ENCODE measurements at places on chromosomes 16 and 17.

DNA sequence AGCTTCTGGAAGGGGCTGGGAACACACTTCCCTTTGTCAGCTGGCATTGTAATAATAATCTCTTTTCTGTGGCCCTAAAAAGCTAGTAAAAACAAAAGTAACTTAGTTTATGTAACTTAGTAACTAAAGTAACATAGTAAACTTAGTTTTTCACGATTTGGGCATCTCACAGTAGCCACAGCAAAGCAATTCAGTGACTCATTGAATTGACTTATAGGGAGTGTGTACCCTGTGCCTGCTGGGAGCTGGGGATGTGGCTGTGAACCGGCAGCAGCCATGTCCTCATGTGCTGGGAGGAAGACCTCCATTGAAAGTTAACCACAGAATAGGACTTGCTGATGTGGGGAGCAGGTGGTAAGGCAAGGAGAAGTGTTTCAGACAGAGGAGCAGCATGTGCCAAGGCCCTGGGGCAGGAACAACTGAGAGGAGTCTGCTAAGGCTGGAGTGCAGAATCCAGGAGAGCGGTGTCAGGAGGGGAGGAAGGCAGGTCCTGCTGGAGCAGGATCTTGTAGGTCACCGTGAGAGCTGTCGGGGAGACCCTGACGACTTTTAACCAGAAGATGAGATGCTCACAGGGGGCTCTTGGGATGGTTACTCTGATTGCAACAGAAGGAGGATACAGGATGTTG lies 112.8 kb downstream of the PLCG2 start:
- DNase-seq = peak; percentile 3

GRCh38 chr17:75914643-75915267 lies 10.1 kb upstream of the MRPL38 start:
- no peak for DNase-seq

GRCh38 chr17:30426292-30426691 lies 47.6 kb downstream of the CPD start:
- DNase-seq = no peak

DNA sequence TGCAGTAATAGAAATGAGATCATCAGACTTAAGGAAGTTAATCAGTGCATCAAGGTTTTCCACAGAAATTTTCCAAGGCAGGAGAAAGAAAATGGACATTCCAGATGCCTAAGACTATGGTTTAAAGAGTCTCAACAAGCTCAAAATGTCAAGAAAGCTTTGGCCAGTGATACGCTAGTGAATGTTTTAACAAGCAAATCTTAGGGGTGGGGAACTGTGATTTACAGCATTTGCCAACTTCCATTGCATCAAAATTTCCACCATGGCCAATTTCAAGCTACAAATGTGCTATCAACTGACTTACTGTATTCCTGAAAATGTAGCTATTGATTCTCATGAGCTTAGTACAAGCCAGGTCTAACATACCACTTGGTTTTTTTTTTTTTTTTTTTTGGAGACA lies 82.4 kb upstream of the CLEC3A start:
- DNase-seq = no peak

DNA sequence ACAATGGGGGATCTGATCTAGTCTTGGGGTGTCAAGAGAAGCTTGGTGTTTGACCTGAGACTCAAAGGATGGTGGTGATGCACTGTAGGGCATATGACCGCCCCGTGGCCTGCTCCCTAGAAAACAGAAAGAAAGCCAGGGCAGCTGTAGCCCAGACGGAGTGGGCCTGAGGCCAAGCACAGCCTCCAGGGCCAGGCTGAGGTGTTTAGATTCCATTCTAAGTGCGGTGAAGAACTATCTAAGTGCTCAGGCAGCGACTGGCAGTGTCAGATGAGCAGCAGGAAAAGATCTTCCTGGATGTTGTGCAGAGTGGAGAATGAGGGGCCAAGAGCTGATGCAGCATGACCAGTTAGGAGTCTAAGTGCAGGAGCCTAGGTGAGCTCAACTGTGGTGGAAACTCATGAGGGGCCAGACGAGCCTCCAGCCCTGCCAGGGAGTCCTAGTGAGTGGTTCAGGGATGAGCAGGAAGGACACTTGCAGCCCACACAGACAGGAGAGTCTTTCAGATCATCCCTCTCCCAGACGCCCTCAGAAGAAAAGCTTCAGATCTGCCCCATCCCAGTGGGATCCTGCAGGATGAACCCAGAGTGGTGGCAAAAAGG lies 314.2 kb upstream of the CCL2 start:
- no peak for DNase-seq

DNA sequence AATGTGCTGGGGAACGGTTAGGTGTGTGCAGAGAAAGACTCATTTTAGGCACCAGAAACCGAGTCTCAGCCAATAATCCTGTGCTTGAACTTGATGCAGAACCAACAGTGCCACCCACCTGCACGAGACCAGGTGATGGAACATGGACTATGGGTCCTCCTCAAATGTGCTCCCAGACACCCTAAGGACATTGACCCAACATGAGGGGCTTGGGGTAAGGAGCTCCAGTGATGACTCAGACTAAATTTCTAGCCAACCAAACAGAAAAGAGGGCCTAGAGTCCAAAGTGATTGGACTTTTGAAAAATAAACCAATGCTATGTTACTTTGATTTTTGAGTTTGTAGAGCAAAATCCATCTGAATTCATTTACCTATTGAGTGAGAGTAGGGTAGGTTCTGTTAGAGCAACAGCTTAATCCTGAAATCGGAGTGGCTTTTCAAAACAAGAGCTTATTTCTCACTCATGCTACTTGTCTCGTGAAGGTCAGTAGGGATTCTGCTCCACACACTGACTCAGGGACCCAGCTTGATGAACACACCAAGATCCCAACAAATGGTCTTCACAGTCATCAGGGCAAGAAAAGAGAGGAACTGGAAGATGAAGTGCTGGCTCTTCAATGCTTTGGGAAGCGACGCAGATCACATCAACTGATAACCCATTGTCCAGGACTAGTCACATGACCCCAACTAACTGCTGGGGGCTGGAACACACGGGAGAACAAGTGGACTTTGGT lies 21.8 kb downstream of the FAM20A start:
- DNase-seq = no peak

GRCh38 chr16:89795676-89796075 lies 20.8 kb downstream of the FANCA start:
- no peak for DNase-seq

DNA sequence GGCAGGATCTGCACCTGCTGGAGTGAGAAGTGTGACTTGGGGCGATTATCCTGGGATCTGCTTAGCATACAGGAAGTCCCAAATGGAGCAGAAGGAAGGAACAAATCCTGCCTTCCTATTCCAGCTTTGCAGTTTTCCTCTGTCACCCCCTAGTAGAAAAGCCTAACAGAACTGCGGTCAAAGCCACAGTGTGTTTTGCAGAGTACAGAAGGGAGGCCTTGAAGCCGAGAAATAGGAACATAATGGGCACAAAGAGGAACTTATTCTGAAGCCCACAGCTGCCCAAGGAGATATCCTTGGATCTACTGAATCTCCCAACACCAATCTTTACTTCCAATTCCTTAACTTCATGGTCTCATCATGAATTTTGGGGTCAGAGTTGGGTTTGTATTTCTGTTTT lies 8.5 kb downstream of the KRTAP1-5 start:
- DNase-seq = no peak
